Activated T-helper 17 cell treated with anti-CD3 and anti-CD28 coated beads, Interleukin-2, amount 50 U/mL, for 72 hours (primary cell): ENCODE measurements at places on chromosomes 12 and 14. TPM values are rescaled to one million over a fixed set of nuclear protein-coding genes. Genes with fewer than 3 reads are reported as not detected.
A peak's percentile ranks its signal among the peaks of the same experiment; 100 is the strongest.

DNA sequence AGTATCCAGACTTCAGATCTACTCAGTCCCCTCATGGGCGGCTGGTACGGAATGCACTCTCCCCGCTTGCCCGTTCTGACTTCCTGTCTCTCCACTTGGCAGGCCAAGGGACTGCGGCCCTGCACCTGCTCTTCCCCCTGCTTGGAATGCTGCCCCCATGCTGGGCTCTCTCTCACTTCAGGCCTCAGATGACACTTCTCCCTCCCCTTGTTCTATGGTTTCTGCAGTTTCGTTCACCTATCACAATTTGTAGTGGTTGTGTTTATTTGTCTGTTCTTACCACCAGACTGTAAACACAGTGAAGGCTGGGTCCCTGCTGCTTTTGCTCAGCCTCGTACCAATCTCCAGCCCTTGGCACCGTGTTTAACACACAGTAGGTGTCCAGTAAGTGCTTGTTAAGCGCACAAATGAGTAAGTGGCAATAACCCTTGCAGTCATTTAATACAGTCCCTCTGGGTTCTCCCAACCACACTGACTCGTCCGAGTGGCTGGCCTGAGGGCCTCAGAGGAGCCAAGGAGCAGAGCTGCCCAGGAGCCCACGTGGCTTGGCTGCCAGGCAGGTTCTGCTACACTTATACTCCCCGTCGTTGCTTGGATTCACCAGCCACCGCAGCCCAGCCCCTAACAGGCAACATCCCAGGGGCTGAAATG lies 11.8 kb downstream of the SLC6A12 start:
- no peaks in the 10 kb centered on the region for H3K36me3 ChIP-seq
- no peaks in the 10 kb centered on the region for H3K4me1 ChIP-seq
- H3K27ac ChIP-seq = no peak overlapping the region
- H3K4me3 ChIP-seq = no peak overlapping the region
- H3K27me3 ChIP-seq = peaks cover 48% of the 10 kb centered on the region

GRCh38 chr12:89344862-89345202 lies 7.5 kb downstream of the DUSP6 start:
- H3K27ac ChIP-seq = no peak overlapping the region
- no peaks in the 10 kb centered on the region for H3K27me3 ChIP-seq
- H3K36me3 ChIP-seq = peaks cover 37% of the 10 kb centered on the region
- H3K4me1 ChIP-seq = peaks cover 17% of the 10 kb centered on the region

- no peak overlapping the region for H3K4me3 ChIP-seq
- ATAC-seq = no peak
- peaks cover 34% of the 10 kb centered on the region for H3K27me3 ChIP-seq
- H3K27ac ChIP-seq = no peak overlapping the region
- H3K36me3 ChIP-seq = no peaks in the 10 kb centered on the region
These were observed 16.0 kb downstream of the DBX2 start for GRCh38 chr12:45034861-45035265.

The CBLN3 gene
- total RNA-seq = 14.6 TPM

- peaks cover 12% of the 10 kb centered on the region for H3K4me1 ChIP-seq
- peak; percentile 79 for ATAC-seq
- H3K27me3 ChIP-seq = peaks cover 25% of the 10 kb centered on the region
- peak overlapping the region; percentile 3 for H3K27ac ChIP-seq
These were observed 36.7 kb downstream of the TMBIM6 start for GRCh38 chr12:49777800-49778748.

- H3K36me3 ChIP-seq = no peaks in the 10 kb centered on the region
- H3K4me1 ChIP-seq = no peaks in the 10 kb centered on the region
- H3K4me3 ChIP-seq = no peak overlapping the region
These were observed 106.3 kb downstream of the LRIG3 start for GRCh38 chr12:58814036-58814435.

The NEUROD4 gene
- not detected for total RNA-seq
